Thymus (tissue), 14 donors: ENCODE measurements at places on chromosomes 1 and 21.

DNA sequence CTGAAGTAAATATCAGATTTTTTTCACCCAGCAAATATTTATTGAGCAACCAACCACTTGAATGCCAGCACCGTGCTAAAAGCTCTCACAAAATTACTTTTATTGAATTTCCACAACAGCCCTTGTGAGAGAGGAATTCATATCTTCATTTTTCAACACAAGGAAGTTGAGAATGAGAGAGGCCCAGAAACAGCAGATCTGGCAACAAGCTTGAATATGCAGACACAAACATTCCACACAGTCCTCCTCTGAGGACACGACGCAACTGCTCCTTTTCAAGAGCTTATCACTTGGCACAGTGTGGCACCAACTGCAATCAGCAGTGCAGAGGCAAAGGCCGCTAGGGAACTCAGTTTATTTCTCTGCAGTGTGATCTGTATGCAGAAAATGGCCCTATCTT, 32.2 kb upstream of the IFNAR2 start:
- DNase-seq, result no peak

DNA sequence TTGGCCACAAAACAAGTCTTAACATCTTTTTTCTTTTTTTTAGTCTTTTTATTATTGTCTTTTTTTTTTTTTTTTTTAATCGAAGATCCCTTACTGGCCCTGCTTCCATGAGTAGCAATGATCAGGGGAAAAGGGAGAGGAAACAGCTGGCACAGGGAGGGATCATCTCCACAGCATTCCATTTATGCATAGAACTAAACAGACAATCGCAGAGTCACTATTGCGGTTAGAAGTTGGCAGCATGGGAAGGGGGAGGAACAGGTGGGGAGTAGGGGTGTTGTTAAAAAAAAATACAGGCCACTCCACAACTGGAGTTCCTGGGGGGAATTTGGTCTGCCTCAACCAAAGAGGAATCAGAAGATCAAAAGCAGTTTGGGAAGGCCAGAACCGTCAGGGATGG, 55.4 kb downstream of the C1orf185 start:
- DNase-seq, result no peak

DNA sequence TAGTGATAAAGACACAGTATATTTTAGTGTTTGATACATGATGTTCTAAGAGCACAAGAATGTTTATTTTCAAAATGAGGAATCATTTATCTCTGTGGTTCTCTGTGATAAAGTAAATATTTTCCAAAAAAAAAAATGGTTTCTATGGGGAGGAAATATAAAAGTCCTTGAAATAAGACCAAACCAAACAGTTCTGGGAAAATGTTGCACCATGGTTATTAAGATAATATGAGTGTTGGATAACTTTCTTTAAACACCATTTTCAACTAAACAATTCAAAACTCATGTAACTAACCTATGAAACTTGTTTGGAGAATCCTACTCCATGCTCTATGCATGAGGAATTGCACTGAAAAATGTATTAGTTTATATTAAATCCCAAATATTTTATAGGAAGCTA, 184.6 kb downstream of the KCNT2 start:
- DNase-seq, result no peak

DNA sequence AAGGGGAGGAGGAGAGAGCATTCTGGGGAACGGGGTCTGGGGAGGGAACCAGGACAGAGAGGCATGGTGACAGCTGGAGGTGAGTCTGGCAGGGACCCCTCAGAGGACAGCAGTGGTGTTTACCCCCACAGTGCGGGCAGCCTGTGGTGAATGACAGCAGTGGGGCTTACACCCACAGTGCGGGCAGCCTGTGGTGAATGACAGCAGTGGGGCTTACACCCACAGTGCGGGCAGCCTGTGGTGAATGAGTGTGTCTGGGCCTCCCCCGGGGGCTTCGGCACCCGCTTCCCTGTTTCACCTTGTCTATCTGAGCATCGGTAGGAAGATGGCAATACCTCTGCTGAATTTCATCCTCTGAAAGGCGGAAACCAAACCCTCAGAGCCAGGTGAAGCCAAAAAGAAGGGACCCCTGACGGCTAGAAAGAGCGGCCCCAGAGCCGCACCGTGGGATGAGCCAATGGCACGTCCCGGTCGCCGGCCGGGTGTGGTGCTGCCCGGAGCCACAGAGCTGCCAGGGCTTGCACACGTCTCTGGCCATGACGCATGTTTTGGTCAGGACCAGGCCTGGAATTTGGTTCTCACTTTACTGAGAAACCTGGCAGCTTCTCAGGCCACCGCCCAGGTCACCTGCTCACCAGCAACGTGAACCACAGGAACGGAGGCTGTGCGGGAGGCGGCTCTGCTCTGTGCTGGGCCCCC, 54.1 kb downstream of the SIK1 start:
- DNase-seq, result no peak

GRCh38 chr1:84721152-84721551, 30.9 kb upstream of the SSX2IP start:
- DNase-seq, result no peak

DNA sequence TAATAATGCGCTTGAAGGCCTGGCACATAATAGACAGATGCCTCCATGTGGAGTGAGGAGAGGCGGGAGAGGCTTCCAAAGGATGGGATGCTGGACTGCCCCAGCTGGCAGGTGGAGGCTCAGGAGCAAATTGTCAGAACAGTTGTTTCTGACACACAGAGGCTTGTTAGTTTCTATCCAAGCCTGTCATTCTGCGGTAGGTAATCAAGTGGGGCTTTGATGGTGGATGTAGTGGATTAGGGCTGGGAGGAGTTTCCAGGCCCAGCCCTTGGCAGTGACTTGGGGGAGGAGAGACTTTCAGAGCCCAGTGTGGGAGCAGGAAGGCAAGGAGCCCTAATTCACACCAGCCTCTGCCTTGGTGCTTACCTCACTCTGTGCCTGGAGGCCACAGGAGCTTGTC, 44.1 kb downstream of the FOXD2 start:
- DNase-seq, result no peak

- DNase-seq, result no peak
Measured at GRCh38 chr1:19774180-19774785, 25.4 kb downstream of the TMCO4 start.

- DNase-seq, result no peak
Measured at GRCh38 chr1:206952171-206952570, 5.9 kb upstream of the PIGR start.

DNA sequence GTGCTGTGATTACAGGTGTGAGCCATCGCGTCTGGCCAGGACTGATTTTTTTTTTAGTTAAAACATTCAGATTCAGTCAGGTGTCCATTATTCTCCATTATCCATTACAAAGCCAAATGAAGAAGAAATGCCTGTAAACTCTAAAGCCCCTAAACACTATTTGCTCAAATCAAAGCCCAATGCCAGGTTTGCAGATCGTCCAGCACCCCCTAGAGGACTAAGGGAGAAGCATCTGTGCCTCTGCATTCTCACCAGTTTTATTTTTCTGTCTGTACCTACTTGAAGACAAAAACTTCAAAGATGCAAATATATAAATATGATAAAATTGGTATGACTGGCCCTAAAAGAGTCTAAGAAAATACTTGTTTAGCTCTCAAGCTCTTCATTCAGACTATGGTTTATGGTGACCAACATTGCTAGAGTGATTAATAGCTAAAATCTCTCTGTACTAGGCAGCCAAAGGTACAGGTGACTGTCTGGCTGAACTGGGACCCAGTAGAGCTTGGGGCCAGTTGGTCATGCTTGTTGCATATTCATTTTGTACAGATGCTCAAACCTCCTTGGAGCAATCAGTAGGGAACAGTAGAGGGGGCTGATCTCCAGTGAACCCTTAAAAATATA, 138.4 kb downstream of the SYT2 start:
- peak; percentile 30 for DNase-seq

- DNase-seq, result no peak
Measured at GRCh38 chr1:164647211-164647610, 88.2 kb downstream of the PBX1 start.

- no peak for DNase-seq
Measured at GRCh38 chr1:9324246-9325096, 31.8 kb downstream of the SPSB1 start.

DNA sequence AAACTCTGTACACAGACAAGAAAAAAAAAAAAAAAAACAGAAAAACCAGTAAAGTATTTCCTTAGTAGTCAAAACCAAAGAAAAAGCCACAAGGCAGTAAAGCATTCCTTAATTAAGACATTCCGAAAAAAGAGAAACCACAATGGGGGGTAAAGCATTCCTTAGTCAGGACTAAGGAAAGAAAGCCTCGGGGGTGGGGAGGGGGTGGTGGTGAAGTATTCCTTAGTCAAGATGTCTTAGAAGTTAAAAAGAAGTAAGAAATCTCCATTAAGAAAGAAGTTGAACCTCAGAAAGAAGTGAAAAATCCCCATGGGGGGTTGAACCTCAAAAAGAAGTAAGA, 28.2 kb upstream of the FMO1 start:
- no peak for DNase-seq

DNA sequence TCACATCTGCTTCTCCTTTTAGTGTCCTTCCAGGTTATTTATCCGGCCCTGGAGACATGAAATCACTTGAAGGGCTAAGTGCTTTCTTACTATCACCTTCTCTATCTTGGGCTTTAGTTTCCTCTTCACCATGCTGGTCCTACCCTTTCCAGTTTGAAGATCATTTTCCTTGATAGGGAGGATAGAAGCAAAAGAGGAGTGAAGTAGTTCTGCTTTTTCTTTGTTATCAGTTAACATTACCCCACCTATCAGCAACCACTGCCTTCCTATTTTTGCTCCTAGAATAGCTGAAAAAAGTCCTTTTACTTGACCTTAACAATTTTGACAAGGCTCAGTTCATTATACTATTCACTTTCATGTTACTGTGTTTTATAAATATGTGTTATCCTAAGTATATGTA, 19.4 kb downstream of the RGL1 start:
- DNase-seq, result no peak

DNA sequence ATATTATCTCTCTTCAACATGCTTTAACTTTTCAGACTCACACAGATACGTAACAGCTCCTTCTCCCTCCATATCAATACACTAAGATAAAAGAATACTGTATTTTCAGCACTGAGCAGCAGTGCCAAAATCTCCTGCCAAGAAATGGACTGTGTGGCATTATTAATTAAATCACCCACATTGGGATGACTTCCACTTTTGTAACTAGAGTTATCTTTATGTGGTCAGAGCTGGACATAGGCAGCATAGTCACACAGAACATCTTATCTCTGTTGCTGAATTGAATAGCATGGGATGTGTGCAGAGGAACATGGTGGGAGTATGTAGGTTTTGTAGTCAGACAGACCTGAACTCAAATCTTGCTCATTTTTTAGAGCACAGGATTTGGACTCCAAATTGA, 41.4 kb upstream of the CACYBP start:
- DNase-seq, result no peak

- DNase-seq, result no peak
Measured at GRCh38 chr1:206961668-206962067, 8.6 kb downstream of the FCAMR start.

DNA sequence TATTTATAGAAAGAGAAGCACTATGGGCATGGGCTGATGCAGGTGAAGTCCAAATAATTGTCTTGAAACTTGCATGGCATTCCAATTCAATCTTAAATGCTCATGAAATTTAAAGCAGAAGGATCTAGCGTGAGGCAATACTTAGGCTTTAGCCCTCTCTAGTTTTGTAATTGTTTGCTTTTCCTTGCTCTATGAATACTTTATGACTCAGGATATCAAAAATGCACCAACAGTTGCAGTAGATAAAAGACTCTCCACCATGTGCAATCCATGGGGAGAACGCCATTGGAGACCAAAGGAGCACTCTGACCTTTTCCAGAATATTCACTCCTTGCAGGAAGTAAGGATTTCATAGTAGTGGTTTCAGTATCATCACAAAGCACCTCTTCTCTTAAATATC, 436.4 kb downstream of the LRRIQ3 start:
- no peak for DNase-seq

DNA sequence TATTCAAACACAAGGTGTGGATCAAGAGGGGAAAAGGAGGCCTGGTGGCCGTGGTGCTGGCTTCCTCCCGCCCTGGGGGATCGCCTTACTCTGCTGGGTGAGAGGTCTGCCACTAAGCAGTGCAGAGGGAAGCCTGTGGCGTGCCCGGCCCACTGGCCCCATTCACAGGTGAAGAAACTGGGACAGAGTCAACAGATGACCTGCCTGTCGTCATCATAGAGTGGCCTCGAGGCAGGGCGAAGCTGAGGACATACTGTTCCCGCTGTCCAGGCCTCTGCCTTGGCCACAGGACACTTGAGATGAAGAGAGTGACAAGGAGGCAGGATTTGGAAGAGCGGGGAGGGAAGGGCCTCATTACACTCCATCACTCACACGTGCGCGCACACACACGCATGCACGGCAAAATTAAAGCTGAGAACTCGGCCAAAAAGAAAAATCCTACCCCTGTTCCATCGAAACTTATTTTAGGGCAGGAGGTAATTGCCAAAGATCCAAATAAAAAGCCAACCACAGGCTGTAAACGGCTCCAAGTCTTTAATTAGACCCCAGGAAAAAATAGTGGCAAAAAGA, 50.5 kb downstream of the CASZ1 start:
- DNase-seq, result no peak

- no peak for DNase-seq
Measured at GRCh38 chr21:44737706-44738354, 26.5 kb upstream of the TSPEAR start.

- no peak for DNase-seq
Measured at GRCh38 chr1:48761411-48761810, 15.3 kb downstream of the BEND5 start.

- peak; percentile 63 for DNase-seq
Measured at GRCh38 chr21:46661211-46661625, 25.7 kb downstream of the PRMT2 start.

DNA sequence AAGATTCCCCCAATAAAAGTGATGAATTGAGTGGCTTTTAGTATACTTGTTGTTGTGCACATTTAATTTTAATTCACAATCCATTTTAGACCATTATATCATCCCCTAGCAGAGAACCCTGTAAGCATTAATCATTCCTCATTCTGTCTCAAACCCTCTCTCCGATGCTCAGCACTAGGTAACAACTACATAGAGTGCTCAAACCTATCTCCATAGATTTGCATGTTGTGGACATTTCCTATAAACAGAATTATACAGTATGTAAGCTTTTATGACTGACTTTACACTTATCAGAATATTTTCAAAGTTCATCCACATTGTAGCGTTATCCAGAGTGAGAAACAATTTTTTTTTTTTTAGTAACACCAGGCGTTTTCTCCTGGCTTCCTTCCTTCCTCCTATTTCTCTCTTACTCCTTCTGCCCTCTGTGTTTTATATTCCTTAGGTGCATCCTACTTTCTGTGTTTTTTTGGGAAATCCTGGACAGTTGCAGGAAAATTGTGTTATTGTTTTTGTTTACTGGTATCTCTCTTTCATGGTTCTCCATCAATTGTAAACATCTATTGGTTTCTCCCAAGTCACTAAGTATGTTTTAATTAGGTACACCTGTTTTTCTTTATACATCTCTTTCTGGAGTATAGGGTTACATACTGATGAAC, 1528.0 kb upstream of the TPTE start:
- DNase-seq, result no peak
